ENCODE measurements at places on chromosomes 3 and 15. TPM values are rescaled to one million over a fixed set of nuclear protein-coding genes. Genes with fewer than 3 reads are reported as not detected.

The ITIH1 gene
- not detected for total RNA-seq

The ATP13A5 gene
- not detected for total RNA-seq

The SLC12A1 gene
- total RNA-seq: not detected

The GOLGA6L7 gene
- not detected for total RNA-seq

The CFAP92 gene
- total RNA-seq: 0.19 TPM

The SCN5A gene
- not detected for total RNA-seq

Measured in CD4-positive, alpha-beta T cell (primary cell).